ENCODE measurements at places on chromosomes 13 and 19. TPM values are rescaled to one million over a fixed set of nuclear protein-coding genes. Genes with fewer than 3 reads are reported as not detected.
A peak's percentile ranks its signal among the peaks of the same experiment; 100 is the strongest.

- DNase-seq = peak; percentile 54
These were observed 134.7 kb upstream of the GPR12 start for GRCh38 chr13:26895081-26895807.

DNA sequence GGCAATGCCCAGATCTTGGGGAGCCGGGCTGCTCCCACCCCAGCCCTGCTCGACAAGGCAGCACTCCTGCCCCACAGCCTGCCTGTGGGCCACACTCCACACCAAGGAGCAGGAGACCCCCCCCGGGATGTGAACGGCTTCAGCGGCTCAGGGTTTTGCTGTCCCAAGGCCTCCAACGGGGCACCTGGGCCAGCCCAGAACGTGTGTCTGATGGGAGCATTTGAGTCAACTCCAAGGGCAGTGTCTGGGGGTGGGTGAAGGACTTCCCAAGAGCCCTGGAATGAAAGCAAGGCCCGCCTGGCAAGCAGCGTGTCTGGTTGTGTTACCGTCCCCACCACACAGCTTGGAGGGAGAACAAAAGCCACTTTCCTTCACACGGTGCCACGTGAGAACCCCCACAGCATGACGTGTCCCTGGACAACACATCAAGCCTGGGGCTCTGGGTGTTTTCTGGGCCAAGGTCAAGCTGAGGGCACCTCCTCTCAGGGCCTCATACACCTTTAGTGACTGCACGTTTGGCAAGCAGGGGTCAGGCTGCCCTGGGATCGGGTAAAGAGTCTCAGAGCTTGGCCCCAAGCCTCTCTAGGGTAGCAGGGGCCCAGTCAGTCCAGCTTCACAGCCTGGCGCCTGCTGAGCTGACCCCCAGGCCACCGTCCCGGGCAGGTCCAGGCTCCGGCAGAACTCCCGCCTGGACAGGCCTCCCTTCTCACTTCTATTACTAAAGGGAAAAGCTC is 6.0 kb downstream of the C13orf46 start:
- DNase-seq = no peak

DNA sequence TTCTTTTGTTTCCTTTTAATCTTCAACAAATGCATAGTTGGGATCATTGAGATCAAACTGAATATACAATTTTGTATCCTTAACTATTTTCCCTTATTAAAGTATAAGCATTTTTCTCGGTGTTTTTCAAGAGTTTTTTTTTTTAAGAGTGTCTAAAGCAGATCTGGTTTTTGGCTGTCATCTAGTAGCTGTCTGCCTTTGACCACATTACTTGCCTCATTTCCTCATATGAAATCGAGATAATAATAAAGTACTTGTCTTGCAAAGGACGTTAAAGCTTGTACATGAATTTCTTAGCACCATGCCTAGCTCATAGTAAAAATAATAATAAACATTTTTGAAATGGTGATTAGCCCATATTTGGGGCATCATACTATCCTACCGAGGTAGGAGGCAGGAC is 121.2 kb downstream of the PDS5B start:
- no peak for DNase-seq

ATP1A3 gene
- total RNA-seq = 11.6 TPM
